Activated naive CD8-positive, alpha-beta T cell treated with anti-CD3 and anti-CD28 coated beads, Interleukin-2, amount 10 ng/mL, durations not matched to agents 7 days and 5 days (primary cell): ENCODE measurements at places on chromosomes 12 and 14. TPM values are rescaled to one million over a fixed set of nuclear protein-coding genes. Genes with fewer than 3 reads are reported as not detected.

SLC6A13 gene
- total RNA-seq = 0.69 TPM

INHBE gene
- not detected for total RNA-seq

KCNJ8 gene
- not detected for total RNA-seq

DNA sequence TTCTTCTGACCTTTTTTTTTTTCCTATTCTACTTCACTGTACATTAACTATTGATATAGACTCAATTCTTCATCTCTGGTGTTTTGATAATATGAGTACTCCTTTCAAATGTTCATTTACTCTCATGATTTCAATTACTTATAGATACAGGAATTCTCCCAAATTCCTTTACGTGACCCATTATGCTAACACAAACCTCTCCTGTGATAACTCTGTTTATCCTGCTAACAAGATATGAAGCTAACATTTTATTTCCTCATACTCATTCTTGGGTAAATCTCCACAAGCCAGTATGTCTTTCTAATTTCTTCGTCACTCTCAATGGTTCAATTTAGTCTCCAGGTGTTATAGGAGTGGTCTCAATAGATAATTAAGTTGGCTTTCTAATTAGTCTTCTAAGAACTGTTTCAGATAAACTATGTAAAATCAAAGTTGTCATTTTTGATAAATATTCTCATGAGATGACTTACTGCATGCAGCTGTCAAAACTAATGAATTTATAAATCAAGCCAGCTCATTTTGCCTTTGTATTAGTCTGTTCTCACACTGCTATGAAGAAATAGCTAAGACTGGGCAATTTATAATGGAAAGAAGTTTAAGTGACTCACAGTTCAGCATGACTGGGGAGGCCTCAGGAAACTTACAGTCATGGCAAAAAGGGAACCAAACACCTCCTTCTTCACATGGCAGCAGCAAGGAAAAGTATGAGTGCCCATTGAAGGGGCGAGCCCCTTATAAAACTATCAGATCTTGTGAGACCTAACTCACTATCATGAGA is 130.6 kb upstream of the MYF6 start:
- no peak for DNase-seq

KLRK1 gene
- total RNA-seq = 355 TPM

GRCh38 chr12:75684678-75685616 is 173.5 kb upstream of the KRR1 start:
- DNase-seq = no peak

DNA sequence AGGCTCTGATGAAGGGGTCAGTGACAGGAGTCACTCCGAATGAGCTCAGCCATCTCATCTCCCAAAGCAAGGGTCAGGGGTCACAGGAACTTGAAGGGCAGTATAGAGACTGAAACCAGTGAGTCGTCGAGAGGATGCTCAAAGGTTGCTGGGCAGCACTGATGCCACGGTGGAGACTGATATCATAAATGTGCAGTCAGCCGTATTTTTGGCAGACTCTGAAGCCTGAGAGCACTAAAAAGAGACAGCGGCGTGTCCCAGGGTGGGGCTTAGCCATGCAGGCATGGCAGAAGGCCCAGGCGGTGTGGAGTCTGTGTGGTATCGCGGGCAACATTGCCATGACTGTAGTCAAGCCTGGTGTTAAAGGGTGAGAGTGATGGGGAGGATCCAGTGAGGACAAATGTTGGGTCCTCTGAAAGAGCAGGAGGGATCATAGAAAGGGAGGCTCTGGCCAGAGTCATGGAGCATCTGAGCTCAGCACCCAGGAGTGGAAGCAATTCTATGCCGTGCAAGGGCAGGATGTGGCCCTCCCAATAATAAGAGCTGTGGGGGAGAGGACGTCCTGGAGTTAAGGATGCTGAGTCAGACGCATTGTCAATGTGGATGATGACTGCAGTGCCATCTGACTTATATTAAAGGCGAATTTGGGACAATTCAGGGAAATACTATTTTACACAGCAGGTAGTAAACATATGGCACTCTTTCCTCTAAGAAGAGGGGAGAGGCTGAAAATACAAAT is 241.2 kb upstream of the FKBP4 start:
- DNase-seq = no peak

DPPA3 gene
- total RNA-seq = not detected

DNA sequence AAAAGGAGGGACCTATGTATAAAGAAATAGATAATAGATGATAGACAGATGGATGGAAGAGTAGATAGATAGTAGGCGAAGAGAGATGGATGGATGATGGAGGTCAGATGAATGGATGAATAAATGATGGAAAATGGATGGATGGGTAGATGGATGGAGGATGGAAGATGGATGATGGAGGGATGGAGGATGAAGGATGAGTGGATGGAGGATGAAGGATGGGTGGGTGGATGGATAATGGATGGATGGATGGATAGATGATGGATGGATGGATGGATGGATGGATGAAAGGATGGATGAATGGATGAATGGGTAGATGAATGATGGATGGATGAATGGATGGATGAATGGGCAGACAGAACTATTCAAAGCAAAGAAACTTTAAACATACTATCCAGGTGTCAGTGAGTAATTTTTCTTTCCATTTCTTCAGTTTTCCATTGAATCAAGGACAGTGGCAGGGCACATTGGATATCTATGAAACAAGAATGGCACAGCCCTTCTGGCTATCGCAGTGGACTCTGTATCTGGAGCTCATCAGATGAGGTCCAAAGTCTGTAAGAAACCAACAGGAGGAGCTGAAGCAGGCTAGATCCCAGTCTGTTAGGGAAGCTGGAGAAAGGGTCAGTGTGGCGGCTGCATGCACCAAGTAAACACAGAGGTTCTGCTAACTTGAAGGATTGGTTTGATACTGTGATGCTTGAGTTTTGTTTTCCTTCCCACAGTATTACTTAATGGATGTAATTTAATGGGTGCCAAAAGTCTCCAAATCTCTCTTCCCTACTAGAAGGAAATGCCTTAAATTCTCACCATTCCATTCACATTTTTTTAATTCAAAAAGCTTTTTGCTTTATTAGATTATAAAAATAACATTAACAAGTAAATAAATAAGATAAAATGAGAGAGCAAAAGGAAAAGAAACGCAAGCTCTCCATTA is 18.1 kb upstream of the MED13L start:
- no peak for DNase-seq

GRCh38 chr12:33830070-33830469 is 192.2 kb upstream of the ALG10 start:
- no peak for DNase-seq

DNA sequence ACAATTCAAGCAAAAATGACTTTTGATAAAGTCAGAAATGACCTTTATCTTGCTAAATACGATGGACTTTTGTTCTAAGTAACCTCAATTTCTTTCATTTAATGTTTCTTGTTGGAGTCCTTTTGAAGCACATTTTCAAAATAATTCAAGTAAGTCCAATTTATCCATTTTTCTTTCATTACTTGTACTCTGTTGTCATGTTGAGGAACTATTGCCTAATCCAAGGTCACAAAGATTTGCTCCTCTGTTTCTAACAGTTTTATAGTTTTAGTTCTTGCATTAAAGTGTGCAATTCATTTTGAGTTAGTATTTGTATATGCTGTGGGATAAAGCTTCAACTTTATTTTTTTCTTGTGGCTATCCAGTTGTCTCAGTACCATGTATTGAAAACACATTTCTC is 66.7 kb downstream of the CCER1 start:
- no peak for DNase-seq

SYNDIG1L gene
- total RNA-seq = not detected

DNA sequence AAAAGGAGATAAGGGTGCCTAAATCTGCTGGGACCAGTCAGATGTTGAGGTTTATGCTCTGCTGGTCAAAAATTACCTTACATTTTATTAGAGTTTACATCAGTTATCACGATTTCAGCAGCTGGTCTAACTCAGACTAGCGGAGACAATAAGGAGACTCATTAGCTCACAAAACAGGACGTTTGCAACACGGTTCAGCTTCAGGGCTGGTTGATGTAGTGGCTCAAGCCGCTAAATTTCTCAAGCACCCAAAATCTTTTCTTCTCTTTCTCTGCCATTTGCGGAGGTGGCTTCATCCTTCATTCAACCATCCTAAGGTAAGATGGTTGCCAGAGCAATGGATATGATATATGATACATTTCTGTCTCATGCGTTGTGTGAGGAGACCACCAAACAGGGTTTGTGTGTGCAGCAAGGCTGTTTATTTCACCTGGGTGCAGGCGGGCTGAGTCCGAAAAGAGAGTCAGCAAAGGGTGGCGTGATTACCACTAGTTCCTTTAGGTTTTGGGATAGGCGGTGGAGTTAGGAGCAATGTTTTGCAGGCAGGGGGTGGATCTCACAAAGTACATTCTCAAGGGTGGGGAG is 30.3 kb upstream of the CLIP1 start:
- DNase-seq = peak; percentile 52

GRCh38 chr14:104477666-104478380 is 101.7 kb upstream of the C14orf180 start:
- no peak for DNase-seq

BEGAIN gene
- 2.3 TPM for total RNA-seq

DNA sequence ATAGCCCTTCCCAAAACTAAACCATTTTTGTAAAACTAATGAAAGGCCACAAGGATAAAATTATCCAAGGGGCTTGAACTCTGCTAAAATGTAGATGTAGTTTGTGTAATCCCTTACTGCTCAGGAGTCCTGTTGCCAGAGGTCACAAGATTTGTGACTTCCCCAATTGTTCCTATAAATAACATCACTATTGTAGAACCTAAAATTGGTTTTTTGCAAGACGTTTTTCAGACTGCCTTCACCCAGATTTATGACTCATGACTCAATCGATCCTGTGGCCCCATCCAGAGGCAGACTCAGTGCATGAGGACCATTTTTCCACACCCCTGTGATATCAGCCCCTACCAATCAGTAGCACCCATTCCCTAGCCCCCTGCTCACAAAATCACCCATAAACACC is 61.5 kb upstream of the RASSF8 start:
- no peak for DNase-seq

DNA sequence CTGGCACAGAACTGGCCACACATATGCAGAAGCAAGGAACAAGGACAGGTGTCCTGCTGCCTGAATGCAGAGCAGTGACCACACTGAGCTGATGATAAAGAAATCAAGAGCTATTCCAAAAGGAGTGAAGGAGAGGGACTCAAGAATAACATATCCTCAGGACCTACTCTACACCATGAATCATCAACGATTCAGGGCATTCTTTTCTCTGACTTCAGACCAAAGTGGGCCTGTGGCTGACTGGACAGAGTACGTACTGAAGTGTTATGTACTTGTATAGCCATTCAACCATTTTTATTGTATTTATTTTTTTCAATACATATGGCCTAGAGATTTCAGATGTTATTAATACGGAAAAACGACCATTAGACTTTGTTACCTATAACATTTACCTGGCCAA is 177.5 kb upstream of the TMTC1 start:
- DNase-seq = no peak

GRCh38 chr12:79961411-79961810 is 26.5 kb upstream of the PPP1R12A start:
- DNase-seq = no peak

- no peak for DNase-seq
Measured at GRCh38 chr12:81809829-81810595, 50.9 kb upstream of the PPFIA2 start.

GRCh38 chr14:103694572-103695026 is 20.7 kb downstream of the XRCC3 start:
- DNase-seq = peak; percentile 14

DNA sequence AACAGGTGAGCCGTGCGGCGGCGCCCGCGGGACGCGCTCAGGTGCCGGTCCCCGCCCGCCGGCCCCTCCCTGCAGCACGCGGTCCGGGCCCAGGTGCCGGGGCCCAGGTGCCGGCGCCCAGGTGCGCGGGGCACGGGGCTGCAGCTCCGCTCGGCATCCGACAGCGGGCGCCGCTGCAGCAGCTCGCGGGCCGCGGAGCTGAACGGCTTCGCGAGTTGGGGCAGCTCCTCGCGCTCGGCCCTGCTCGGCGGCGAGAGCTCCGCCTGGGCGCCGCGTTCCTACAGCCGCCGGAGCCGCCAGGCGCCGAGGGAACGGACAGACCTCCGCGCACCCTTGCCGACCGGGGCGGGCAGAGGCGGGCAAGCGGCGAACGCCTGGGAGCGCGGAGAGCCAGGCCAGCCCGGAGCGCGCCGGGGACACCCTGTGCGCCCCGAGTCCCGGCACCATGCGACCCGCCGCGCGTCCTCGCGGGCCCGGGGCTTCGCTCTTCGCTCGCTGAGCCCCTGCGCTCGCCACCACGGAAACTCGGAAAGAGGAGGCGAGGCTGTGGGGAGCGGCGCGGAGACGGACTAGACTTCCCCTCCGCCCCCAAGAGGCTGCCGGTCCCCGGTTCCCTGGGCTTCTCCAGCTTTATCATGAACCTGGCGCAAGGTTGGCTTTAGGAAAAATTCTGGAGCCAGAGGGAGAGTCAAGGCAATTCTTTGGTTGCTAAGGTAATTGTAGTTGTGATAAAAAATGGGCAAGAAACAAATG is at the start of gene RGS6:
Gene RGS6, plus strand, starts transcription at position 201 of the 753 bp plus-strand sequence.
- peak; percentile 62 for DNase-seq
